NCI-H2081 (cell line): ENCODE measurements at places on chromosomes 11 and 22.

GRCh38 chr11:18394275-18394927 is at the start of gene LDHA:
Gene LDHA (plus strand): TSS chr11:18394563. CDS start chr11:18396843, 2,280 bp downstream.
- peak; percentile 96 for DNase-seq

- no peak for DNase-seq
Observed at GRCh38 chr11:36070213-36070953, 126.5 kb downstream of the LDLRAD3 start.

DNA sequence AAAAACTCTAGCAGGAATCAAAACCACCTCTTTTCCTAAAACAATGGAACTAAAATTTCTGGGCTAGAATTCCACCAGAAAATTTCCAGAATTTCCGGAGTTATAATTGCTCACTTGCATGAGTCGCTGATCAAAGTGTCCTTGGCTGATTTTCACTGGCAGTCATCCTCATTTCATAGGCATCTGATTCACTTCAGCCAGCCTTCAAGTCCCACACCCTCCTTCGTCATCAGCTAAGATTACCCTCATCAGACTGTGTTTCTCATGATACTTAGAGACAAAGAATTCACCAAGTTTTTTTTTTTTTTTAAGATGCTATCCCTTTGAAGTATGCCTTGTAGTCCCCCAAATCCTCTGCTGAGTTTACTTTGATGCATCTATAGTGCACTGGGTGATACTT is 71.5 kb upstream of the RAB38 start:
- DNase-seq = no peak

DNA sequence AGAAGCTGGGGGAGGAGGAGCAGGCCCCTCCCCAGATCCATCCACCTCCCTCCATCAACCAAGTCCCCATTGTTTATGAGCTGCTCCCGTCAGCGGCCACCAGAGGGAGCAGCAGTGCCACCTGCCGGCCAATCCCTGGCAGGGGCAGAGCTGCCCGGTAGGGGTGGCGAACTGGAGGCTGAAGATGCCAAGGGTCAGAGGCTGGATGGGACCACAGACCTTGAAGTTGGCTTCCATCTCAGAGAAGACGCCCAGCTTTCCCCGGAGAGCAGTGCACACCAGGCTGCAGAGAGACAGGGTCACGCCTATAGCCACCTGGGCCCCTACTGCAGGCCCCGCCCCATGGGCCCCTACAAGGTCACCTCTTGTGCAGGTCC is 3.6 kb downstream of the FIBP start:
- peak; percentile 78 for DNase-seq

DNA sequence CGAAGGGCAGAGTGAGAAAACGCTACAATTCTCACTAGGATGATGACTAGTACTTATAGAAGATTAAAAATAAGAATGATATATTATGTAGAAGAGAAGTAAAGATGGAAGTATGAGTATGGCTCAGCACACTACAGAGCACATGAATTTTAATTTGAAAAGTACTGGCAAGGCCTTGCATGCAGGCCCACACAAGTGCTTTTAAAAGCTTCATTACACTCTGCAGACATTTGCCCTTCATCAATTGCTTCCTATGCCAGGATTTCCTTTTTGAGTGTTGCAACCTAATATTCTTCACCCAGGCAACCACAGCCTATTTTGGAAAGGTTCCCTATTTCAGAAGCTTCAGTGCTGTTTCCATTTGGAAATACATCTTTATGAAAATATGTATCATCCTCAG is 81.1 kb downstream of the LARGE2 start:
- DNase-seq = no peak

DNA sequence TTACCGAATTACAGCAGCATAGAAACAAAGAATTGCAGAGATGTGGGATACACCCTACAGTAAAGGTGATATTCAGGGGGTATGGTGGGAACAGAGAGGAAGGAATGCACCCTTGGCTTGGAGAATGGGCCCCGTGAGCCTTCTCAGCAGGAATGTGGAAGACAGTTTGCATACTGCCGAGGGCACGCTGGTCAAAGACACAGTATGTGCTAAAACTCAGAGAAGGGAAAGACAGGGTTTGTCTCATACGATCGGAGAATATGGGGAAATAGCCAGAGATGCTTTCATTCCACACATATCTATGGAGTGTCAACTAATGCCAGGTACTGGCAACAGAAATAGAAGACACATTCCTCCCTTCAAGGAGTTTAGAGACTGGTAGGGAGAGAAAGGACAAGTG is 36.9 kb downstream of the UBASH3B start:
- no peak for DNase-seq

DNA sequence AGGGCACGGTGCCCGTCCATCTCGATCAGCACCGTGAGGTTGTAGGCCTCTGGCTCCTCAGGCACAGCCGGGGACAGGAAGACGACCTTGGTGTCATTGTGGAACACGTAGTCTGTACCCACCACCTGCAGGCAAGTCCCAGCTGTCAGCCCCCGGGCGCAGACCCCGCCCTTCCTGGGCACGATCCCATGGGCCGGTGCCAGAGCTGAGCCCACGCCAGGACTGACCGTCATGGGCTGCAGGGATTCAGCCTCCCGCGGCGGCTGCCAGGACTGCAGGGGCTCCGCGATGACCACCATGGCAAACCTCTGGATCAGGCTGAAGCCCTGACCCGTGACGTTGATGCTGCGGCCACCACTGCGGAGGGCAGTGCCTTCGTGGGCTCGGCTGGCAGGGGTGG is 11.8 kb upstream of the MAPK11 start:
- no peak for DNase-seq

DNA sequence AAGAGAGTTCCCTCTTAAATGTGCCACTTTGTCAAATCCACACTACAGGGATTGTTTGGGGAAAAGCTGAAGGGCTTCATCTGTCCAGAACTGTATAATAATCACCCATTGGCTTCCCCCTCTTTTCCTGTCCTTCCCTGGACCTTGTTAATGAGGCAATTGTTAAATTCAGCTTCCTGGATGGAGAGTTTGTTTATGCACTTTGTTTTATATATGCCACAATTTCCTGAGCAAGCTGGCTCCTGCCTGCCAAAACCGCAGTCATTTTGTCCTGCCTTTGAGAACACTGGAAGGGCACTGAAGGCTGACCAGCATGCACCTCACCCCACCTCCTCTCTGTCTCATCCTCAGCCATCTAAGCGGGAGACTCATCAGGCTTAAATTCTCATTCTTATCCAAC is 86.2 kb downstream of the MSANTD4 start:
- no peak for DNase-seq

GRCh38 chr22:38973289-38974169 is 8.6 kb upstream of the APOBEC3B start:
- DNase-seq = peak; percentile 11

GRCh38 chr11:68354148-68354872 is 41.9 kb downstream of the LRP5 start:
- no peak for DNase-seq

- DNase-seq = no peak
Observed at GRCh38 chr11:8596504-8597046, 2.5 kb upstream of the STK33 start.

GRCh38 chr11:73530109-73530508 is 67.8 kb downstream of the FAM168A start:
- no peak for DNase-seq

- peak; percentile 28 for DNase-seq
Observed at GRCh38 chr11:115349335-115350017, 154.7 kb downstream of the CADM1 start.

- no peak for DNase-seq
Observed at GRCh38 chr11:45336136-45336535, 50.0 kb upstream of the SYT13 start.

DNA sequence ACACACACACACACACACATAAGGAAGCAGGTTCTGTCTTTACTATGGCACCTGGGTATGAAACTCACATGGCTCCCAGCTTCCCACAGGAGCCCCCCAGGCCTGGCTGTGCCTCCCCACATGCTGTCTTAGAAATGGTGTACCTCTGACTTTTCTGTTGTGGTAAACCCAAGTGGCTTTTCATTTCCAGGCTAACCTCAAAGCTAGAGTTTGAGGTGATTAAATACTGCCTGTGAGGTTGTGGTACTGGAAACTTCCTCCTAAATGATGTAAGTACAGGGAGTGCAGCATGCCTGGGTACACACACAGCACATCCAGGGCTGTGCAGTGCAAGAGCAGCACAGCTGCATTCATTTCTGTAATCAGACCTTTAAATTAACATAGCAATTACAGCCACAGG is 34.4 kb downstream of the ME3 start:
- no peak for DNase-seq

DNA sequence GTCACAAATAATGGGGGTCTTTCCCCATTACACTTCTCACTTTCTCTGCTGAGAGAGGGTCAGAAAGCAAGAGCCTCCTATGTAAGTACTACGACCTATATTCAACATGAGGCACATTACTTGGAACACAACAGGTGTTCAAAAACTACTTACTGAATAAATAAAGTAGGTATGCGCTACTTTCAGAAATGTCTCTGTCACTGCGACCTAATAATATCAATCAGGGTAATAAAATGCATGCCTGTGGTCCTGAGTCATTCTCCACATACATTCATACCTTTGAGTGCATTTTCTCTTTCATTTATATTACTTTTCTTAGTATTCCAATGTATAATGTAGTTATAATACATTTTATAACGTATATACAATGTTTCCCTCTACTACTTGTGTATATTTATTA is 838.9 kb downstream of the DLG2 start:
- no peak for DNase-seq

GRCh38 chr11:32113200-32113919 is 22.5 kb downstream of the RCN1 start:
- no peak for DNase-seq

- peak; percentile 41 for DNase-seq
Observed at GRCh38 chr22:41237707-41238569, 2.8 kb downstream of the CHADL start.

- DNase-seq = no peak
Observed at GRCh38 chr11:18726040-18726439, at the start of gene IGSF22. Gene IGSF22 (minus strand): TSS chr11:18726188. CDS start chr11:18724236, 1,952 bp downstream.
